ENCODE measurements at places on chromosomes 1 and 21.

- DNase-seq, result no peak
Measured at GRCh38 chr1:199089393-199090122, 450.7 kb downstream of the PTPRC start.

DNA sequence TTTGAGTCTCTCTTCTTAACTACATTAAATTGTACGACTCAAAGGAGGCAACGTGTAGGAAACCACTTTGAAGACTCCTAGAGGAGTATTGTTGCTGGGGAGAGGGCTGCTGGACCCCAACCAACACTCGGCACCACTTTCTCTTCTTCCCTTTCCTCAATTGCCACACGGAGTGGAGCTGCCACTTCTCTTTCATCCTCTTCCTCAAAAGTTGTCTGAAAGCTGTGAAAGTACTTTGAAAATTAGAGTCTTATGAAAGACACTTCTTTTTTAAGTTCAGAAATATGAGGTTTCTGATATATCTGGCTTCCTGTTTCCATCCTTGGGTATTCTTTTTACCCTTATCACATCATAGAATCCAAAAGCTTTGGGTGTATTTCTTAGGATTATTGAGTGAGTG lies 59.5 kb downstream of the MRPS6 start:
- DNase-seq, result no peak

GRCh38 chr1:182599339-182599738 lies 4.8 kb downstream of the RGS16 start:
- no peak for DNase-seq

GRCh38 chr1:204523605-204524215 lies 7.5 kb downstream of the MDM4 start:
- no peak for DNase-seq

DNA sequence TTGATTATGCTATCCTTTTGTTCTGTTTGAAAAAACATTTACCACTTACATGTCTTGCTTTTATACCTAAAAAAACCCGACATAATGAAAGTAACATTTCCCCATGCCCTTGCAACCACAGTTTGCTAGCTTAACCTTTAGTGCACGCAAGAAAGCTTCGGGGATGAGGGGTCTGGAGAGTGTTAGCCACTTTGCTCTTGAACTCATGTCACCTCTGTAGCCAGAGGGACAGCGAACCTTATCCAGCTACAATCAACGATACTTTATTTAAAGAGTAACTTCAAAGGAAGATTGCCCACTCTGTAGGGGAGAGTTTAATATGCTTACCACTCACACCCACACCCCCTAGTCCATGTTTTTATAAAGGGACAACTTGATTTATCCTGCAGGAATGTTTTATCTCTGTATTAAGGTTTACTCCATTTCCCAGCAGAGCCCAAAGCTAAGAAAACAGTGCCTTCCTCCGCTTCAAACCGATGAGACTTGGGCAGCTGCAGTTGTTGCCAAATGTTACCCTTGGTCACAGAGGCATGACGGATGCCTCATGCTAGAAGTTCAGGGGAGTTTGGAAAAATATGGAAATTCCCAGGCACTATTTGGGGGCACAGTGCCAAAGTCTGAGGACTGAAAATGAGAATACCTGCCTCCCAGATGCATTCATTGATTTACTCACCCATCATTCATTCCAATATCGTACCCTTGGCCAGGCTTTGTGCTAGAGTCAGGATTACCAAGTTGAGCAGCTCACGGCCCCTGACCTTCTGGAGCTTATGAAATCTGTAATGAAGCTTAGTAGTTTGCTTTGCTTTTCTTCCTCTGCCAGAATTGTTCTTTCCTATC lies 61.4 kb upstream of the VCAM1 start:
- no peak for DNase-seq

DNA sequence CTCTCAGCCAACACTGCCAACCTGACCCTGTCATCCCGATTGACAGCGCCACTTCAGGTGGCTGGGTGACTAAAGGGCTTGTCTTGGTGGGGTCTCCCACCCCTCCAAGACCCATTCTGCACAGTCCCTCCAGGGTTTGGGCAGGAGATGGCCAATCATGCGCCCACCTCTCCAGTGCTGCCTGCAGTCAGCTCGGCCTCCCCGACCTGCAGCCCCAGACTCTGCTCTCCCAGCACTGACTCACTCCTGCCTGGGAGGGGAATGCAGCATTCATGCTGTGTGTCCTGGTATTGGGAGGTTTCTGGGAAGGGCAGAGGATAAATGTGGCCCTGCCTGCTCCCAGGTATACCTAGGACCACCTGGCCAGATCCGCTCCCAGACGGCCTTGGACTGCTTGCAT lies 9.7 kb downstream of the TMEM81 start:
- no peak for DNase-seq

DNA sequence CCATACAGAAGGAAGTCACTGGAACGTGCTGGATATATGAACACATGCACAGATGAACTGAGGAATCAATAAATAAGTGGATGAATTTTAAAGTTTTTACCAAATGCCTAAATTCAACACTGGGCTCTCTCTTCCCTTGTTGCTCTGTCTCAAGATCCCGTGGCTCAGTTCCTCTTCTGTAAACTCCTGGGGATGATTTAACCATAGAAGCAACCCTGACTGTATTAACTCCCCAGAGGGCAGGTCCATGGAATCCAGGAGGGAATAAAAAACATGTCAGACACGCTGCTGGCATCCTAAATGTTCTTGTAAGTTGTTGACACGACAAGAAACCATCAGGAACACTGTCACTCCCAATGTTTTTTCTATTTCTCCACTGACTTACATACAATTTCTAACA lies 45.3 kb upstream of the GPR157 start:
- DNase-seq, result no peak

GRCh38 chr21:45839274-45839673 lies 142.3 kb upstream of the COL6A1 start:
- no peak for DNase-seq

GRCh38 chr1:150613061-150613920 lies 16.1 kb downstream of the ENSA start:
- DNase-seq, result peak; percentile 85

DNA sequence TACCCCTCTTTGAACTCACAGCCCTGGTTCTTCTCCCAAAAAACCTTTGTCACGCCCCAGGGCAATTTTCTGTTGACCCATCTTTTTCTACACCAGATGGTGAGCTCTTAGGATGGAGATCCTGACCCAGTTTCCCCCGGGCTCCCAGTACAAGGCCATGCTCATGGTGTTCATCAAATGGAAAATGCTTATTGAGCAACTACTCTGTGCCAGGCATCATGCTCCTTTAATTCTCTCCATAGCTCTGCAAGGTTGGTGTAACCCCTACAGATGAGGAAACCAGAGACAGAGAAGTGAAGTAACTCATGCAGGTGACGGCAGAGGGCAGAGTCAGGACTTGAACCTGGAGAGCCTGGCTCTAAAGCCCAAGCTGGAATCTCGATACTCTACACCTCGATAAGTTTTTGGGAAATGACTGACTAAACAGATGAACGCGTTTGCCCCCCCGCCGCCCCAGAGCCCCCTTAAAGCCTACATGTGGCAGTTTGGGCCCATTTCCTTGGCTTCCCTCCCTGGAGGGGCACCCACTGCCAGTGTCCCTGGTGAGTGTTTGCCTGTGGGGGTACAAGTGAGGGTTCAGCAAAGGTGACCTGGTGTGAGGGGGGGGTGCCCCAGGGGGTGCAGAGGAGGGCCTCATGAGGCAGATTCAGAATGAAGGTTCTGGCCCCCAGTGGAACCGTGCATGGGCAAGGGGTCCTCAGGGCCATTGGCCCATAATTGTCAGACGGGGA lies 30.2 kb upstream of the RUNX3 start:
- no peak for DNase-seq

- DNase-seq, result no peak
Measured at GRCh38 chr1:233138788-233139585, 156.5 kb downstream of the PCNX2 start.

GRCh38 chr1:83802023-83802422 lies 196.9 kb downstream of the TTLL7 start:
- peak; percentile 19 for DNase-seq

GRCh38 chr1:172163498-172164215 lies 256.8 kb upstream of the C1orf105 start:
- no peak for DNase-seq

DNA sequence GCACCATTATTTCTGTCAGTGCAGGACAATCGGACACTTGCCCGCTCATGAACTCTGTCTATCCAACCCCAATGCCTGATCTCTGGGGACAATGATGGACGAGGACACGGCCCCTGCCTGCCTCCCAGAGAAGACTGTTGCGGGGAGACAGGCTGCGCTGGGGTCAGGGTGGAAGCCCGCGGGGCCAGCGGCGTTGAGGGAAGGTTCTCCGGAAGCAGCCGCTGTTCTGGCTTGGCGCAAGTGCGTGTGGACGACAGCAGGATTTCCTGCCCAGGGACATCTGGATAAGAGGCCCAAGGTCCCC lies 18.8 kb downstream of the RHBG start:
- DNase-seq, result no peak

- no peak for DNase-seq
Measured at GRCh38 chr1:46193984-46194570, 4.2 kb downstream of the POMGNT1 start.

DNA sequence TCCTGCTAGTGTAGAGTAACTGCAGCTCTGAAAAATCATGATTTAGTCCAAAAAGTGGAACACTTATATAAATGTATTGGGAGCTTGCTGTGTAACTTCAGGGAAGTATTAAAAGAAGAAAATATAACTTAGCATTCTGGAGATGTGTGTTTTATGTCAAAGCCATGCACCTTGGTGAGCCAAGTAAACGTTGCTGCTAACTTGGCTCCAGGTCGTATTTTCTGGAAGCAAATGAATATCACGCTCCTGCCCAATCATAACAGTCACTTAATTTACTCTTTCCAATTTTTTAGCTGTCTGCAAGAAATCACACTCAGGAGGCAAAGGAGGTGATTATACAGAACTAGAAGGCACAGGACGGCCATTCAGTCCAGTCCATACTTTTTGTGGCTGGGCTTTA lies 61.1 kb downstream of the DOP1B start:
- no peak for DNase-seq

DNA sequence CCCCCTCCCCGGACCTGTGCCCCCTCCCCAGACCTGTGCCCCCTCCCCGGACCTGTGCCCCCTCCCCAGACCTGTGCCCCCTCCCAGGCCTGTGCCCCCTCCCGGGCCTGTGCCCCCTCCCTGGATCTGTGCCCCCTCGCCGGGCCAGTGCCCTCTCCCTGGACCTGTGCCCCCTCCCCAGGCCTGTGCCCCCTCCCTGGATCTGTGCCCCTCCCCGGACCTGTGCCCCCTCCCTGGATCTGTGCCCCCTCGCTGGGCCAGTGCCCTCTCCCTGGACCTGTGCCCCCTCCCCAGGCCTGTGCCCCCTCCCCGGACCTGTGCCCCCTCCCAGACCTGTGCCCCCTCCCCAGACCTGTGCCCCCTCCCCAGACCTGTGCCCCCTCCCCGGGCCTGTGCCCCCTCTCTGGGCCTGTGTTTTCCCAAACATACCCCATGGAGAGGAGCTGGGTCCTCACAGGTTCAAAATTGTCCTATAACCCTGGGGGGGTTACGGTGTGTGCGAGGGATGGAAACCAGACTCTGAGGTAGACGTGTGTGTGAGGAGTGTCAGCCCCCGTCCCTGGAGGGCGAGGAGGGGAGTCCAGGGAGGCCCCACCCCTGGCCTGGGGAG lies 47.6 kb upstream of the POFUT2 start:
- DNase-seq, result no peak

GRCh38 chr1:229863651-229864545 lies 203.1 kb upstream of the GALNT2 start:
- no peak for DNase-seq

DNA sequence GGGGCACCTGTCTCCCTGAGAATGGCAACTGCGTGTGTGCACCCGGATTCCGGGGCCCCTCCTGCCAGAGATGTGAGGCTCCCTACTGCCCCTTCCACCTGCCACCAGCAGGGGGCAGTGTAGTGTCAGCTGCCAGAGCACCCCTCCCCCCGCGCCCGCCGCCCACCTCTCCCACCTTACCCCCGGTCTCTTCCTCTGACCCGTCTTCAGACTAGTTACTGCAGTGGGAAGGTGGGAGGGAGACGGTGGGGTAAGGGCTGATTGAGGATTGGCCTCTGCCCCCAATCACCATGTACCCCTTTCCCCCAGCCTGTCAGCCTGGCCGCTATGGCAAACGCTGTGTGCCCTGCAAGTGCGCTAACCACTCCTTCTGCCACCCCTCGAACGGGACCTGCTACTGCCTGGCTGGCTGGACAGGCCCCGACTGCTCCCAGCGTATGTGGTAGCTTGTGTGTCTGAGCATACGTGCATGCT lies 10.1 kb upstream of the LRRC71 start:
- peak; percentile 41 for DNase-seq

DNA sequence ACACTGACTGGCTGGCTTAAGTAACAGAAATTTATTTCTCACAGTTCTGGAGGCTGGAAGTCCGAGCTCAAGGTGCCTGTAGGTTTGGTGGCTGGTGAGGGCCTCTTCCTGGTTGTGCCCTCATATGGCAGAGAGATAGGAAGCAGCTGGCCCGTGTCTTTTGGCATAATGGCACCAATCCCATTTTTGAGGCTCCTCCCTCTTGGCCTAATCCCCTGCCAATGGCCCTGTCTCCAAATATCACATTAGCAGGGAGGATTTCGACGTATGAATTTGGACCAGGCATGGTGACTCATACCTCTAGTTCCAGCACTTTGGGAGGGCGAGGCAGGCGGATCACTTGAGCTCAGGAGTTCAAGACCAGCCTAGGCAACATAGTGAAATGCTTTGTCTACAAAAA lies 37.4 kb downstream of the AGPAT3 start:
- no peak for DNase-seq

DNA sequence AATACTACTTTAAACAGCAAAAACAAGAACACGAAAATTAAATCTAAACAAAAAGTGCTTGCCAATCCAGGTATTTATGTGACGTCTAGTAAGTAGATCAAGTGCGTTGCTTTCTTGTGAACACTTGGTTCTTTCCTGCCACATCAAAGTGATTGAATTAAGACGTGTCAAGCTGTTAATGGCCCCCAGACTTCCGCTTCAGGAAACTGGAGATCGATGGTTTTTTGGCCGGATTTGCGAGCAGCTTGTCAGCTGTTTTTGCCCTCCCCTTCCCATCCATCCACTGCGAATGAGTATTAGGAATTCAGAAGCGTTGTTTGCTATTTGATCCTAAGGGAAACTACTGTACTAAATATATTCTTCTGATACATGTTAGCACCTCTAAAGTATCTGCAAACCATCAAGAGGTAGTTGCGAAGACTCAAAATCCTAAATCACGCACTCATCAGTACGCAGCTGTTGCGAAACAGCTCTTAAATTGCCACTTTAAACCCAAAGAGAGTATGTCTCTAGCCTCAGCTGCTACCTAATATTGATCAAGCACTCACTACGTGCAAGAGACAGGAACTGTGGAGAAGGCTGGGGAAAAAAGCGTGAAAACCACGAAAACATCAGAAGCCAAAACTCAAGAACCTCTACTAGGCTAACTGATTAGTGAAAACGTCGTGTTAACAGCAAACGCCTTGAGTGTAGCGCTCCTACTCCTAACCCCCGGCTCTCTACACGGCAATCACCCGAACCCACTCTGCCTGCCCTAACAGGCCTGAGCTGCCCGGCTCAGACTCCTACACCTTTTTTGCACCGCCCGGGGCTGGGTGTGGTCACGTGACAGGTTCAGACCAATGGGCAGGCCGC lies 473 bp upstream of the BRDT start:
- no peak for DNase-seq

- no peak for DNase-seq
Measured at GRCh38 chr1:55926906-55927471, 652.4 kb downstream of the PLPP3 start.
